Ascending aorta (tissue), 2 donors: ENCODE measurements at places on chromosomes 13 and 19.

- H3K27me3 ChIP-seq = no peaks in the 10 kb centered on the region
- peak; percentile 72 for DNase-seq
- peaks cover 30% of the 10 kb centered on the region for H3K36me3 ChIP-seq
Observed at GRCh38 chr13:28658796-28659620, at the start of gene POMP. Gene POMP, plus strand, starts transcription at chr13:28659130. Its CDS starts 55 bp downstream, at chr13:28659185.

GRCh38 chr19:14181906-14182305 lies 24.1 kb downstream of the ADGRL1 start:
- H3K4me1 ChIP-seq = no peaks in the 10 kb centered on the region
- no peak for DNase-seq
- H3K27me3 ChIP-seq = no peaks in the 10 kb centered on the region
- no peak overlapping the region for H3K4me3 ChIP-seq

DNA sequence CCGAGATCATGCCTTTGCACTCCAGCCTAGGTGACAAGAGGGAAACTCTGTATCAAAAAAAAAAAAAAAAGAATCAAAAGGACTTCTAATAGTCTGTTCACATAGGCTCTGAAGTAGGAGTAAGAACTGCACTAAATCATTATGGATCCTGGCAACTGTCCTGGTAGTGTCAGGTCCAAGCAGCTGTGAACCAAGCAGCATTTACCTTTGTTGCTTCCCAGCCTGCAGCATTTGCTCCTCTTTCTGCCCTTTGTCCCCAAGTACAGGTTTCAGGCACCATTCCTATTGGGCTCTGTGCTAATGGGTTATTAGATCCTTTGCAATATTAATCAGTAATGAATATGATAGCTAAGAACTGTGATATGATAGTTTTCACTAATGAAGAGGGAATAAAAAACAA lies 77.4 kb upstream of the NBEA start:
- H3K27me3 ChIP-seq = no peaks in the 10 kb centered on the region
- H3K4me3 ChIP-seq = no peak overlapping the region
- no peak for DNase-seq
- H3K4me1 ChIP-seq = no peaks in the 10 kb centered on the region

DNA sequence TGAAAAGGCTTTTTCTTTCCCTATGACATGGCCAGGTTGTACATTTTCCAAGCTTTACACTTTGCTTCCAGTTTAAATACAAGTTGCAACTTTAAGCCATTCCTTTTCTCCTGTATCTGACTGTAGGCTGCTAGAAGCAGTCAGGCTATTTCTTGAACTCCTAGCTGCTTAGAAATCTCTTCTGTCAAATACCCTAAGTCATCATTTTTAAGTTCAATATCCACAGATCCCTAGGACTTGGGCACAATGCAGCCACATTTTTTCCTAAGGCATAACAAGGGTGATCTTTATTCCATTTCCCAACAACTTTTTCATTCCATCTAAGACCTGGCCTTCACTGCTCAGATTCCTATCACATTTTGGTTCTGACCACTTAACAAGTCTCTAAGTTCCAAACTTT lies 142.7 kb upstream of the TUBA3C start:
- no peaks in the 10 kb centered on the region for H3K36me3 ChIP-seq
- H3K4me3 ChIP-seq = no peak overlapping the region
- H3K27me3 ChIP-seq = no peaks in the 10 kb centered on the region
- no peaks in the 10 kb centered on the region for H3K4me1 ChIP-seq
- no peak overlapping the region for H3K27ac ChIP-seq

GRCh38 chr13:99312493-99312883 lies 5.3 kb upstream of the GPR183 start:
- H3K4me1 ChIP-seq = peaks cover 20% of the 10 kb centered on the region
- H3K27me3 ChIP-seq = no peaks in the 10 kb centered on the region
- no peak overlapping the region for H3K27ac ChIP-seq
- H3K36me3 ChIP-seq = no peaks in the 10 kb centered on the region

DNA sequence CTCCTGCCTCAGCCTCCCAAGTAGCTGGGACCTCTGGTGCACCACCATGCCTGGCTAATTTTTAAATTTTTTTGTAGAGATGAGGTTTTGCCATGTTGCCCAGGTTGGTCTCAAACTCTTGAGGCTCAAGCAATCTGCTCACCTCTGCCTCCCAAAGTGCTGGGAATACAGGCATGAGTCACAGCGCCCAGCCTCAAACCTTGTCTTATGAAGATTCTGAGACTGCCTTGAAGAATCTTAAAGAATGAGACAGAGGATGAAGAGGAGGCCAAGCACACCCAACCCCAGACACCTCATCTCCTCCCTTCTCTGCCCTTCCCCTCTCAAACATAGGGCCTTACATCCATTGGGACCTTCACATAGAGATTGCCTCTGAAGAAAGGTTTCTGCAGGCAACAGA lies 179.7 kb downstream of the ABCC4 start:
- no peak overlapping the region for H3K27ac ChIP-seq
- no peak for DNase-seq
- H3K36me3 ChIP-seq = no peaks in the 10 kb centered on the region
- no peak overlapping the region for H3K4me3 ChIP-seq

DNA sequence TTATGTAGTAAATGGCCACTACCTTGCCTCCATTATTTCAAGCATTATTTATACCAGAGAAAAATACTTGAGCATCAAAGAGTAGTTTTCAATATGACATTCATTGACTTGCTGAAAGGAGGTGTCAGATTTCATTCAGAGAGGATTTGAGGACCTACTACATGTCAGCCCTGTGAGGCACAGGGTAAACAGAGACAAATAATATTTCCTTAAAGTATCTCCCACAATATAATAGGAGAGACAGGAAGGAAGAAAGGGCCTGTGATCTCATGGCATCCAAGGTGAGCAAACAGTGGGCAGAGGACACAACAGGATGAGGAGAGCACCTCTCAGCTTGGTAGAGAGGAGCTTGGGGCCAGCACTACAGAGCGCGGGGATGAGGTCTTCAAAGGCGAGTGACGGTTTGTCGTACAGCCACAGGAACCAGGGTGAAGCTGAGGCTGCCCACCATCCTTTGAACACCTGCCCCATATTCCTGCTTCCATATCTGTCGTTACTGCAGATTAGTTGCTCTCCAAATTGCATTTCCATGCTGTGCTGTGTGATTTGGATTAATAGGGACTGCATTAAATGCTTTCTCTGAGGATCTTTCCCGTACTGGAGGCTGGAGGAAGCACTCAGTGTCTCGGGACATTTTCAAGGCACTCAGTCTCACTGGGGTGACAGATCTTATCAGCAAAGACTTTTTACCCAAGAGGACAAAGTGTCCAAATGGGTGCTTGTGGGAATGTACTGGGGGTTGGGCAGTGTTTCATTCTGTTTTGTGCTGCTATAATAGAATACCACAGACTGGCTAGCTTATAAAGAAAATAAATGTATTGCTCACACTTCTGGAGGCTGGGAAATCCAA lies 59.2 kb downstream of the GJA3 start:
- H3K36me3 ChIP-seq = no peaks in the 10 kb centered on the region
- no peak for DNase-seq
- no peaks in the 10 kb centered on the region for H3K4me1 ChIP-seq
- H3K4me3 ChIP-seq = no peak overlapping the region
- no peaks in the 10 kb centered on the region for H3K27me3 ChIP-seq
- no peak overlapping the region for H3K27ac ChIP-seq

DNA sequence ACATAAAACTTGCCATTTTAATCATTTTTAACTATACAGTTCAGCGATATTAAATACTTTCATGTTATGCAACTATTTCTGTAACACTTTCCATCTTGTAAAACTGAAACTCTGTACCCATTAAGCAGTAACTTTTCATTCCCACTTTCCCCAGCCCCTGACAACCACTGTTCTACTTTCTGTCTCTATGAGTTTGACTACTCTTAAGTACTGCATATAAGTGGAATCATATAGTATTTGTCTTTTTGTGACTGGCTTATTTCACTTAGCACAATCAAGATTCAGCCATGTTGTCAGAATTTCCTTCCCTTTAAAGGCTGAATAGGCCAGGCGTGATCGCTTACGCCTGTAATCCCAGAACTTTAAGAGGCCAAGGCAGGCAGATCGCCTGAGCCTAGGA lies 56.2 kb downstream of the ARHGAP35 start:
- no peaks in the 10 kb centered on the region for H3K4me1 ChIP-seq
- H3K4me3 ChIP-seq = no peak overlapping the region
- H3K27ac ChIP-seq = no peak overlapping the region

DNA sequence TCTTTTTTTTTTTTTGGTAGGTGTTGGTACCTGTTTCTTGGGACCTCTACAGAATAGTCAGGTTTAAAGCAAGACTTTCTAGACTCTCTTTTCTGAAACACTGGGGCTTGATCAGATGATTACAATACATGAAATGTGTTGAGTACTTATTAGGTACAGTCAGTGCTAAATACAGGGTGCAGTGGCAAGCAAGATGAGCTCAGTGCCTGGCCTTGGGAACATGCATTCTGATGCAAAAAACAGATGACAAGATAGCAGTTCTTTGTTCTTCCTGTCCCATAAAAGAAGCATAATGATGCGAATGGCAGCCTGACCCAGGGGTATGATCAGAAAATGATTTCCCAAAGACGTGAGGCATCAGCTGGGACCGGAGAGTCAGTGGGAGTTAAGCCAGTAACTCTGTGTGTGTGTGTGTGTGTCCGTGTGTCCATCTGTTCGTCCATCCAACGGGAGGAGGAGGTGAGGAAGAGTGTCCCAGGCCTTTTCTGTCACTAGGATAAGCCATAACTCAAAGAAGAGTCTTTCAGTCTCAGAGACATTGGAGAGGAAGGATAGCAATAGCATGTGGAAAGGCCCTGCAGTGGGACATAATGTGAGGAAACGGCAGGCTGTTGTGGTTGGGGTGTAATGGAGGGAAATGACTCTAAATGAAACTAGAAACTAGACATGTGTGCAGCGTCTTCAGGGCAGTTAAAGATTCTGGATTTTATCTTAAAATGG lies 32.2 kb downstream of the SLAIN1 start:
- no peak overlapping the region for H3K4me3 ChIP-seq
- no peaks in the 10 kb centered on the region for H3K4me1 ChIP-seq
- DNase-seq = no peak

DNA sequence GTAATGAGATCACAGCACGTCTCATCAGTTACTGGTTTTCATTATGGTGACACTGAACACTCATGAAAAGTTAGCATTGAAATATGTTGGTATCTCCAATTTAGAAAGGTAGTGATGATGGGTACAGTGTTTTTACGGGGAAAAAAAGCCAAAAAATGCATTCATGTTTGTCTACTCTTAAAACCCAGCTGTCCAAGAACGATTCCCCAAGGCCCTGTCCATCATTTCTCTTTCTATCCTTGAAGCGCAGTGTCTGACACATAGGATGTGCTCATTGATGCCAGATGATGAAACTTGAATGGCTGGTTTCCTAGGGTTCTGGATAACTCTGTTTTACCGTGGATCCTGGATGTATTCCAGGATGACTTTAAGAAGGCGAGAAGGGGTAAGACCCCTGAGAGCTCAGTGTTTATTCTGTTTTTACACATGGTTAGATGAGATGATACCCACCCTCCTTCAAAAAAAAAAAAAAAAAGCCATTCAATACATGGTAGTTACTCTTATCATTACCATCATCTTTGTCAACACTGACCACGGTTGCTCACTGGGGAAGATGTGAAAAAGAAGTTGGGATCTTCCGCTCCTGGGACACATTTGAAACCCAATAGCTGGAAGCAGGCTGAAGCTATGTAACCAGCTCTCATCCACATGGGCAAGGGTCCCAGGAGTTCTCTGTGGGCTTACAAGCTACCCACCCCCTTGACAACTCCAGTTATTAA lies 22.5 kb downstream of the SERP2 start:
- no peaks in the 10 kb centered on the region for H3K27me3 ChIP-seq
- H3K4me3 ChIP-seq = no peak overlapping the region
- DNase-seq = no peak
- H3K36me3 ChIP-seq = no peaks in the 10 kb centered on the region
- H3K4me1 ChIP-seq = no peaks in the 10 kb centered on the region

DNA sequence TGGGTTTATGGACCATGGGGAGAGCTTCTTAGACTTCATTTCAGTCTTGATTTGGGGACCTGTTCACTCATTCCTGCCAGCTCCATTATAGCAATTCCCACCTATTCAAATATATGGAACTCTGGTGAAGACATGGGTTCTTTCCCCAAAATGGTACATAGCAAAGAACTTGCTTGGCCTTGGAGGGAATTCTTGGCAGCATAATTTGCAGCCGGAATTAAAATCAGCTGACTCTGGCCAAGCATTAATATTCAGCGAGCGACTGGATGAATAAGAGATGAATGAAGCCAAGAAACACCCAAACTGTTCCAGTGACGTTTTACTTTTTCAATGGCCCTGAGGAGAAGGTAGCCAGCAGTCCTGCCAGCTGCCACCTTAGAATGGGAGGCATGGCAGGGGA lies 88.4 kb upstream of the SOX1 start:
- H3K4me1 ChIP-seq = no peaks in the 10 kb centered on the region
- H3K36me3 ChIP-seq = no peaks in the 10 kb centered on the region
- DNase-seq = no peak
- no peak overlapping the region for H3K27ac ChIP-seq
- no peaks in the 10 kb centered on the region for H3K27me3 ChIP-seq
- no peak overlapping the region for H3K4me3 ChIP-seq

GRCh38 chr19:54893406-54893805 lies 12.5 kb upstream of the NCR1 start:
- DNase-seq = no peak
- no peak overlapping the region for H3K27ac ChIP-seq
- H3K4me3 ChIP-seq = no peak overlapping the region
- no peaks in the 10 kb centered on the region for H3K36me3 ChIP-seq
- no peaks in the 10 kb centered on the region for H3K4me1 ChIP-seq

GRCh38 chr13:110925023-110925612 lies 10.2 kb upstream of the ANKRD10 start:
- no peak overlapping the region for H3K4me3 ChIP-seq
- no peaks in the 10 kb centered on the region for H3K27me3 ChIP-seq
- no peaks in the 10 kb centered on the region for H3K4me1 ChIP-seq
- no peak for DNase-seq

DNA sequence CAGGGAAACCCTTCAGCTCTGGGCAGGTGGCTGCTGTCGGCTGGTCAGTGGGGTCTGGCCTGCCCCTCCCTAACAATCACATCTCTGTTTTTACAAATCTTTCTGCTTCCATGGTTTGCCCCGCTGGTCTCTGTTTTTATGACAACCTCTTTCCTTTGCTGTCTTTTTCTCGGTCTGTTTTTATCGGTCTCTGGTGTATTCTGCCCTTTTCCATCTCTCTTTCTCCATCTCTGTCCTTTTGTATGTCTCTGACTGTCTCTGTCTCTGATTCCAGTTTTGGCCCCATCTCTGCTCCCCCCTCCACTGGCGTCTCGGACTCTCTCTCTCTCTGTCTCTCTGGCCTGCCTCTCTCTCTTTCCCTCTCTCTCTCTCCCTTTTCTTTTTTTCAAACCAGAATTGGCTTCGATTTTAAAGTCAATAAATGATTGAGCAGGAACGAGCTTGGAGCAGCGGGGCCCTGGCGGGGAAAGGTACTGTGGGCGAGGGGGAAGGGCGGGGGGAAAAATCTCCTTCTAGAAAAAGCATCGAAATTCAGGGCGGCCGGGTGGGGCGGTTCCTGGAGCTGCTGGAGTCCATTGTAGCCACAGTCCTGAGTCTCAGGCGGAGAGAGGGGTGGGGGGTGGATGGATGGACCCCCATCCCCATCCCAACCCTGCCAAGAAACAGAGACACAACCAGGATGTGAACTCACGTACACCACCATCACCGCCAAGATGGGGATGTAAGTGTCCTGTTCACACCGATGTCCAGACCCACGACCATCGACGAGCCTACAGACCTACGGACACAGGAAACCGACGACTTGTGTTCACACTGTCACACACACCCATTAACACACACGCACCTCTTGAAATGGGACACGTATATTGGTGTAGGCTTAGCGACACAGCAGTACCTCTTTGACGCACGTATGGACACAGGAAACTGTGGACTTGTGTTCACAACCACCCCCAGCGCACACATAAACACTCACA lies 3.0 kb downstream of the NFIX start:
- DNase-seq = no peak
- H3K27ac ChIP-seq = peak overlapping the region; percentile 95
- H3K27me3 ChIP-seq = no peaks in the 10 kb centered on the region
- H3K36me3 ChIP-seq = no peaks in the 10 kb centered on the region
- peak overlapping the region; percentile 97 for H3K4me3 ChIP-seq
- H3K4me1 ChIP-seq = peaks cover 55% of the 10 kb centered on the region
